Head of caudate nucleus (tissue), 42 donors: ENCODE measurements at places on chromosomes 16 and 17.

GRCh38 chr16:19297454-19297853 lies 11.9 kb downstream of the CLEC19A start:
- no peak for DNase-seq

GRCh38 chr16:88722784-88723506 lies 16.6 kb downstream of the CTU2 start:
- DNase-seq: no peak

DNA sequence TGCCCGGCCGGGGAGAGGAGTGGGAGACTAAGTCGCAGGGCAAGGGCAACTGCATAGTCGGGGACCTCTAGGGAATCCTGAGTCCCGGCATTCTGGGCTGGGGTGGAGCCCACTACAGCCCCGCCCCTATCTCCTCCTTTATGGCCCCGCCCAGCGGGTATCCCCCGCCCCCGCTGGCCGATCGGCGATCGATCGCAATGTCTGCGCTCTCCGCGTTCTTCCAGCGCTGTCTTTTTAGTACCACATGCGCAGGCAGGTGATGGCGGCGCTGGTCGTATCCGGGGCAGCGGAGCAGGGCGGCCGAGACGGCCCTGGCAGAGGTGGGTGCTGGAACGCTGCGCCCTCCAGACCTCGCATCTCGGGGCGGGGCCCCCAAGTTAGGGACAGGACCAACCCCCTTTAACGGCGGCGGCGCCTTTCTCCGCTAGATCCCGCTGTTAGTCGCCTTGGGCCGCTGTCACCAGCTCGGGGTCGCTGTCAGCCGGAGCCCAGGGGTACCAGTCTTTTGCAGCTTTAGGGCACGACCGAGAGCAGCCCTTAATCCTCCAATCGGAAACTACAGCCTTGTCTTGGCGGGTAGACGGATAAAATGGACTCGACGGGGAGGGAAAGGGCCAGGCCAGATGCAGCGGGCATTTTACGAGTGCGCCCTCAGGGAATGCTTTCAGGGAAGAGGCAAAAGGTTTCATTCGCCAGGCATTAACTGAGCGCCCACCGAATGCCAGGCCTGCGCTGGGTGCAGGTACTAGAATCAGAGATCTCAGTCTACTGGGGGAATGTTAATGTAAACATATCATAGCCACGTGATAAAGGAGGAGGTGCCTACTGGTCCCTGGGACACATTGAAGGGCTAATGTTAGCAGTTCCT lies at the start of gene DPH1:
DPH1 (plus strand) TSS at position 243 of the 868 bp plus-strand sequence; CDS start at position 260, 17 bp downstream.
- peak; percentile 93 for DNase-seq

DNA sequence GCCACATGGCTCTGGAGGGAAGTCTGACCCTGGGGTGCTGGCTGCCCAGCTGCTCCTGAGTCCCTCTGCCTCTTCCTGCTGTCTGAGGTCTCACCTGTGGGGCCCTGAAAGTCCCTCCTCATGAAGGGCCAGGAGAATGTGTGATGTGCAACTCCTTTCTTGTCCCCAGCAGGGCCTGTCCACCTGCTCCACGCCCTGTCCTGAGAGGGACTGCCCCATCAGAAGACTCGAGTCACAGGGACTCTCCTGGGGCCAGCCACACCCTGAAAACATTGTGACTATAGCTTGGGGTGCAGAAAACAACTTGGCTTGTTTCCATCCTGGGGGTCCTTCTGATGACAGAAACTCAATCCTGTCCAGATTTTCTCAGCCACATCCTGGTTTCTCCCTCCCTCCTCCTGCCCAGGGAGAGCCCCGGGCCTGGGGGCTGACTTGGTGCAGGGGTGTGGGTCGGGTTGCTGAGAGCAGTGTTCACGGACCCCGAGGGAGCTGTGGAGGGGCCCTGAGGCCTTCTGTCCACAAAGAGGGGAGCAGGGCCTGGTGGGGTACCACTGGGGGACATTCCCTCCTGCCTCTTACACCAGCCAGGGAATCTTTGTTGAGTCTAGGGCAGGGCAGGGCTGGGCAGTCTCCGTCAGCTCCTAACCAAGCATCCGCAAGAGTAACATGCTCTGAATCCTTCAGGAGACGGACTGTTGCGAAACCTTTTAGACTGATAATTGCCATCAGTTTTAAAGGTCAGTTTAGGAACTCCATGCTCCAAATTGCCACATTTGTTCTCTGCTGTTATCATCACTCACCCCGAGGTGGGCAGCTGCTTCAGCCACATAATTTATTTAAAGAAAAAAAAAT lies 45.9 kb downstream of the NT5M start:
- DNase-seq: no peak

DNA sequence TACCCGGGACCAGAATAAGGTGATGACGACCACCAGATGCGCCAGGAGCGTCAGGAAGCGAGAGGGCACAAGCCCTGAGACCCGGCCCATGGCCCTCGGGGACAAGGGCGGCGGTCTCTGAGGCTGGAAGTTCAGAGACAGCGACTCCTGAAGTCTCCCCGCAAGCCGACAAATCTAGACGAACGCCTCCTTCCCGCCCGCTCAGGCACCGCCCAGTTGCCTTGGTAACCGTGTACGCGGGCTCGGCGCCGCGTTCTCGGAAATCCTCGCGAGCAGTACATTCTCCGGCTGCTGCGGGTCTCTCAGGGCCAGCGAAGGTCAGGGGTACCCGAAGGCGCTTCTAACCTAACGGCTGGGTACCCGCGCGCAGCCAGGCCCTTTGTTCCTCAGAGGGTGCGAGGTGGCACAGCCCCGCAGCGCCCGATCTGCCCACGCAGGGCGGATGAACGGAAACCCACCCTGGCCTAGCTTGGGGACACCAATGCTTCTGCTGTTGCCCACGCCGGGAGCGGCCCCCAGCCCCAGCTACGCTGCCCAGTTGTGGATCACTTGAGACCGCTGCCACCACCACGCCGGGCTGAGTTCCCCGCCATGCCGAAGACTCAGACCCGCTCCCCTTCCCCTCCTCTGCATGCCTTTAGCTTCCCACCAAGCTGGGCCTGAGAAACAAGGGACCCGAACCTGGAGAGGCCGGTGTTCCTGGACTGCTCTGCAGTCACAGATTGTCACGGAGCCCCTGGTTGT lies at the start of gene TMEM107:
TMEM107 (minus strand) TSS at position 184 of the 744 bp plus-strand sequence; CDS start at position 90, 94 bp downstream.
- peak; percentile 84 for DNase-seq

DNA sequence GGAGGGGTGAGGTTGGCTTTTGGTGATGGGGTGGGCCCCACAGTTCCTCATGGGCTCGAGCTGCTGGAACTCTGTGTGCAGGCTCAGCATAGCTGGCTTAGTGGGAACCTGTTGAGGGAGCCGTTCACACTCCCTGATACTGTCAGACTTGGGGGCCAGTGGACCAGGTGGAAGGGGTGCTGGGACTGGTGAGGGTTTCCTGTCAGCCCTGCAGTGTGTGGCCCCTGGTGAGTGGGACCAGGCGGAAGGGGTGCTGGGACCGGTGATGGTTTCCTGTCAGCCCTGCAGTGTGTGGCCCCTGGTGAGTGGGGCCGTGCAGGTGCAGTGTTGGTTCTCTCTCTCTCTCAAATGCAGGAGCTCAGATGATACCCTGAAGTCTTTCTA lies 45.1 kb upstream of the ZNF750 start:
- no peak for DNase-seq

GRCh38 chr17:721540-721937 lies 6.9 kb upstream of the VPS53 start:
- no peak for DNase-seq

DNA sequence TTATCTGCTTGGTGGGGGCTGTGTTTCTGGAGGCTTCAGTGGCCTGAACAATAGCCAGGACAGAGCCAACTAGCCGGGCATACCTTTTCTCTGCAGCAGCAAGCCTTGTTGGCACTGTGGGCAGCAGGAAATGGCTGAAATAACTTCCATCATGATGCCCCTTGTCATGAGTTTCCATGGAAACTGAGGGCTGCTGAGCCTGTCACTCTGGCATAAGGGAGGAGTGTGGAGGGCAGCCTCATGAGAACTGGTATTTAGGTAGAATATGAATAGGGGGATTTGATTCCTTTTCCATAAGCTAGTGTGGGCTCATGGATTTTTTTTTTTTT lies 39.4 kb downstream of the PLCG2 start:
- no peak for DNase-seq

DNA sequence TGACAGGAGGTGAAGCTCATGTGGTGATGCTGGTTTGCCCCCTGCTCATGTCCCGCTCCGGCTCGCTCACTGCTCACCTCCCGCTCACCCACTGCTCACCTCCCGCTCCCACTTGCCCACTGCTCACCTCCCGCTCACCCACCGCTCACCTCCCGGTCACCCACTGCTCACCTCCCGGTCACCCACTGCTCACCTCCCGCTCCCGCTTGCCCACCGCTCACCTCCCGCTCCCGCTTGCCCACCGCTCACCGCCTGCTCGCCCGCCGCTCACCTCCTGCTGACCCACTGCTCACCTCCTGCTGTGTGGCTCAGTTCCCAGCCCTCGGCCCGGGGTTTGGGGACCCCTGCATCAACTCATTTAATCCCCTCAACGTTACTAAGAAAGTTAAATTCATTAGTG lies 39.1 kb upstream of the SHISA9 start:
- no peak for DNase-seq

- DNase-seq: no peak
Observed at GRCh38 chr16:12504312-12504711, 299.4 kb downstream of the CPPED1 start.

DNA sequence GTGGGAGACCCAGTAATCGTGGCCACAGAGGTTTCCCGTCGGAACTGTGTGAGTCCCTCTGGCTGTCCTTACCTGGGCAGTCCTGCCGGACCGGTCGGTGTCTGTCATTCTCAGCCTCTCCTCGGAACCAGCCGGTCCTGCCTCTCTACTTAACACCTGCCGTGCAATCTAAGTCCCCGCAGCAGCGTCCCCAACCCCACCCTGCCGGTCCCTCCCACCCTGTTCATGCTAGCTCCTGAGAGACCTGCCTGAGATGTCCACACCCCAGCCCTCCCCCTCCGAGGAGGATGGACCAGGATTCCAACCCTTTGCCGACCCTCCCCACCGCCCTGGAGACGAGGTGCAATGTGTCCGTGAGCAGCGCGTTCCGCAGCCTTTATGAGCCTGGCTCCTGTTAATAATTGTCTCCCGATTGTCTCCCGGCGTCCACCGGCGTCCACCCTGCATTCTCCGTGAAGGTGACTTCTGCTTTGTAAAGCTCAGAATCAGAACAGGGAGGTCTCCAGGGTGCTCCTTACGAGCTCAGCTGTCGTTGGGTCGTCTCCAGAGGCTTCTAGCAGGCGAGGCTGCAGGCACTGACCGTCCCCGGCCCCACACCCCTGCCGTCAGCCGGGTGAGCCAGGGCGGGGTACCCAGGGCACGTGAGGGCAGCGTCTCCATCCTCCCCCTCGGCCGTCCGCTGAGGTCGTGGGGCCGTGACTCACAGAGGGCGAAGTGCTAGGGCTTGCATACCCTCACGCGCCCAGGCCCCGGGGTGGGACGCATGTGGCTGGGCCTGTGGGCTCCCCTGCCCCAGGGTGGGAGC lies 10.1 kb downstream of the METRNL start:
- DNase-seq: no peak

- no peak for DNase-seq
Observed at GRCh38 chr17:13359774-13360173, 242.0 kb downstream of the HS3ST3A1 start.

- peak; percentile 87 for DNase-seq
Observed at GRCh38 chr17:29778956-29779811, 150.8 kb downstream of the SSH2 start.

- DNase-seq: no peak
Observed at GRCh38 chr17:67456103-67456502, 79.0 kb downstream of the PITPNC1 start.

GRCh38 chr16:2950353-2950724 lies 13.7 kb upstream of the KREMEN2 start:
- DNase-seq: no peak

DNA sequence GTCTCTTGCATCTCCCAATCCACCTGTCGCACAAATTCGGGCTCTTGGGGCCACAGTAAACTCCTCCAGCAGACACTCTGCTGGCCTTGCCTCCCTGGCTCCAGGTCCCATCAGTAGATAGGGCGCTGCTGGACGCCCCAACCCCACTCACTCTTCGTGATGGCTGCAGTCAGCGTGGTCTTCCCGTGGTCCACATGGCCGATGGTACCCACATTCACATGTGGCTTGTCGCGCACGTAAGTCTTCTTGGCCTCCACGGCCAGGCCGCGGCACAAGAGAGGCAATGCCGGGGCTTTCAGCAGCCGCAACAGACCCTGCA lies 428 bp downstream of the TUFM start:
- no peak for DNase-seq

DNA sequence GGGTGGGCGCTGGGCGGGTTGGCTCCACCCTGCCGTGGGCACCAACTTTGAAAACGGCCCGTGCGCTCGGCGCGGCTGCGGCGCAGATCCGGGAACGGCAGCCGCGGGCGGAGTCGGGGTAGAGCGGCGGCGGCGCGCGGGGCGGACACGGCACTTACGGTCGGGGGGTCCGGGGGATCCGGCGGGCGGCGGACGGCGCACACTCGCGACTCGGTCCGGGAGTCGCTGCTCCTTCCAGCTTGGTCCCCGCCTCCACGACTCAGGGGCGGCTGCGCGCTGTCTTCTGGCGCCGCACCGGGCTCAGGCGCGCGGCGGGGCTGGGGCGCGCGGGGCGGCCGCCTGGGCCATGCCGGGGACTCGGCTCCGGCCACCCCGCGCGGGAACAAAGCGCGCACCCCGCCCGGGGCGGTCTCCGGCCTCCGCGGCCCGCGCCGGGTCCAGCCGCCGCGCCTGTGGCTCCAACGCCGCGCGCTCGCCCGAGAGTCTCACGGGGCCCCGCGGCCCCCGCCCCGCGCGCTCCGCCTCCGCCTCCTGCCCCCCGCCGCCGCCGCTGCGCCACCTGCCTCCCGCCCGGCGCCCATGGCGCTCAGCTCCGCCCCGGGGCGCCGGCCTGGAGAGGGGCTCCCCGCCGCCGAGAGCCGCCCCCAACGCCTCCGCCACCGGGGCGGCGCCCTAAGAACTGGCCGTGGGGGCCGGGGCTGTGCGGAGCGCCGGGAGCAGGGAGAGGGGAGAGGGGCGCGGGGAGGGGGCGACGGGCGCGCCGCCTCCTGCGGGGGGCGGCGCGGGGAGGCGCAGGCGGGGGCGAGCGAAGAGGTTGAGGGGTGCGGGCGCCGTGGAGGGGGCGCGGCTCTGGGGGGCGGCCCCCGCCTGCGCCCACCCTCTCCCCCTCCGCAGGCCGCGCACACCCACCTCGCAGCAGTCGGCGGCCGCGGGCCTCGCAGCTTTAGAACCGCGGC lies 35.9 kb downstream of the CBFA2T3 start:
- peak; percentile 67 for DNase-seq

- peak; percentile 51 for DNase-seq
Observed at GRCh38 chr17:39231591-39232551, 6.1 kb upstream of the STAC2 start.

DNA sequence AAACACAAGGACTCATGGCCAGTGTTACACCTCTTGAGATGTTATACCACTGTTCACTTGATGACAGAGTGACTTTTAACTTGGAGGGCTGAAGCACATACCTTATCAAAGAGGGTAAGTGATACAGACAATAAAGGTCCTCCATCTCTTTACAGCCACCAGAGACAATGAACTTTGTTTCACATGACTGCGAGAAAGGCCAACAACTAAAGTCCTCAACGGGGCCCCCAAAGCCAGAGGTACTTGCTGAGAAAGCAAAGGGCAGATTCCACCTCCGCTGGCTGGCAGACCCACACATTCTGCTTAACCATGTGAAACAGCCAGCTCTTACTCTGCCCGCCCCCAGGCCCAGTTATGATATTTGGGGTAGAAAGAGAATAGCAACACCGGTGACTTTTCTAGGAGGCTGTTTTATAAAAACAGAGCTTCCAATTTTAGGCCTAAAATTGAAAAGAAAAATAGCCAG lies 21.4 kb downstream of the DCUN1D3 start:
- no peak for DNase-seq
